ENCODE measurements at places on chromosomes 3 and 15. TPM values are rescaled to one million over a fixed set of nuclear protein-coding genes. Genes with fewer than 3 reads are reported as not detected.
A peak's percentile ranks its signal among the peaks of the same experiment; 100 is the strongest.

DNA sequence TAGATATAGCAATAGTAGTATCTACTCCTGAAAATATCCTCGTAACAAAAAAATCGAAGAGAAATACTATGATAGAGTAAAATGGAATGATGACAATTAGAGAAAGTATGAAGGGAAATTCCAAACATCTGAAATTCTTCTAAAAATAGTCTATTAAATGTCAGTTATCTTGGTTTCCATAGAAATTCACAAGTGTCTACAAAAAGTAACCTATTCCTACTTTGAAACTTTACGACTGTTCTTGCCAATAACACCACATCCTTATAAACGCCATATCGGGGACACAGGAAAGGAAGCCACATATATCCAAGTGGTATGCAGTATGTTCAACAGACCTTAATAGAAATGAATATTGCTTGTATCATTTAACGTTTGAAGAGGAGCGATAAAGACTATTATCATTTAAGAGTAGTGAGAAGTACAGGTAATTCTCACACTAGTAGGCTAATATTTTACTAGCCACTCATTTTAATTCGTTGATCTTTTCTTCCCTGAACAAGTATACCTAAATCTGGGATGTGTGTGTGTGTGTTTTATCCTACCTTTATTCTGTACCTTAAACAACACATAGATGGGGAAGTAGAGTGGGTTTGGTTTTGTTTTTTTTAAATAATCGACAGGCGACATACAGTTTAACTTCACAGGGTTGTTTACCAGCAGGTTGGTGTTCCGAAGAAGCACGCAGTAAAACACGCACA is 1.2 kb downstream of the GPR176 start:
- no peak for DNase-seq

The MFAP1 gene
- total RNA-seq, result 16.9 TPM

- DNase-seq, result no peak
These were observed 61.4 kb downstream of the DENND4A start for GRCh38 chr15:65730549-65731172.

- no peak for DNase-seq
These were observed 17.8 kb upstream of the ERICH6 start for GRCh38 chr3:150721285-150722130.

- DNase-seq, result no peak
These were observed 157.6 kb downstream of the SHQ1 start for GRCh38 chr3:72690629-72691028.

DNA sequence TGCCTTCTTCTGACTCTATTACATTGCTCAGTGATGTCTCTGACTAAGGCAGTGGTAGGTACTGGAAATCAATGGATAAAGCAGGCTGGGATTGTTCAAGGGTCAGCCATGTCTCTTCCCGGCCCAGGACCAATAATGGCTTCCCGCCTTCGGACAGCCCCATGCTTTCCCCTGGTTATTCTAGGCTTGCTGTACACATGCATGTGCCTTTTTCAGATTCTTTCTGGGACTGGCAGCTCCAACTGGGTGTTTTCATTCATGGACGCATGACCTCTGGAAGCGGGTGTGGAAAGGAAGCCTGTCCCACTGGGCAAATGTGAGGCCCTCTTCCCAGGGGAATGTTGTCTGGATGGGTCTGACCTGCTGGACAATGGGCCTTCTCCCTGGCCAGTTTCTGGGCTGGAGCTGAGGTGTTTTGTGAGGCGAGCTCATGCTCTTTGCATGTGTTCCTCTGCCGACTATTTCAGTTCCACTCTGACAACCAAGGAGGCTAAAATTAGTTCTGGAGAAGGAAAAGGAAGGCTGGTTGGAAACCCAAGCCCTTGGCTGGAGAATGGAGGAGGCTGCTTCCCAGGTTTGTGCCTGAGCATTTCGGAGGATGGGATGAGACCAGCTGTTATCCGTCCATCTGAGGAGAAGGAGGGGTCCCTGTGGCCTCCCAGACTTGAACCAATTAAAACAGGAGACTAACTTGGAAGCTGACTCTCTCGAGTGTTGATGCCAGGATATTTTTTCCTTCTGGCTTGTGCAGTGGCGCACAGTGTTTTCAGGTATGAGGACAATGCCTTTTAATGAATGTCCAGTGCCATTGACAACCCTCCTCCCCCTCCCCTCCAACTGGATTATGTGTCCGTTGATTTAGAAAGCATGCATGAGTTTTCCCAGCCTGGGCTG is 6.9 kb downstream of the ACVR2B start:
- DNase-seq, result no peak

The SCAPER gene
- total RNA-seq, result 47.8 TPM

The GOLGA8J gene
- total RNA-seq, result not detected

- no peak for DNase-seq
These were observed 7.3 kb upstream of the MINDY4B start for GRCh38 chr3:150912501-150912900.

The POTEB3 gene
- total RNA-seq, result not detected

The ARPP21 gene
- total RNA-seq, result not detected

The DTX3L gene
- 10.2 TPM for total RNA-seq

- no peak for DNase-seq
These were observed 108.8 kb downstream of the EFHB start for GRCh38 chr3:19825193-19825592.

DNA sequence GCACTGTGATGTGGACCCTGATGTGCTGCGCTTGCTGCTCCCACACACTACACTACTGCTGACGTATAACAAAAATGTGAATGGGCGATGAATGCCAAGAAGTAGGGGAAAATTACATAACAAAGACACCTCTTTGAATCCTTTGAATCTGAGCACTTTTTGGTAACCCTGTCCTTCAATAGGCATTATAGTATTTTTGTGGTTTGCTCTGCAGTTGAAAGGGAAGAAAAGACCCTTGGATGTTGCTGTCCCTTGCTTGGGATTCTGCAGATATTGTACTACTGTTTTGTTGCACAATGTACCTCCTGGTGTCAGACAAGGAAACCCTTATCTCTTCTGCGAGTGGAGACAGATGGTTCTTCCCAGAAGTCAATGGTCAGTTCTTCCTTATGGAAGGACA is 124.8 kb upstream of the UBE3A start:
- no peak for DNase-seq

DNA sequence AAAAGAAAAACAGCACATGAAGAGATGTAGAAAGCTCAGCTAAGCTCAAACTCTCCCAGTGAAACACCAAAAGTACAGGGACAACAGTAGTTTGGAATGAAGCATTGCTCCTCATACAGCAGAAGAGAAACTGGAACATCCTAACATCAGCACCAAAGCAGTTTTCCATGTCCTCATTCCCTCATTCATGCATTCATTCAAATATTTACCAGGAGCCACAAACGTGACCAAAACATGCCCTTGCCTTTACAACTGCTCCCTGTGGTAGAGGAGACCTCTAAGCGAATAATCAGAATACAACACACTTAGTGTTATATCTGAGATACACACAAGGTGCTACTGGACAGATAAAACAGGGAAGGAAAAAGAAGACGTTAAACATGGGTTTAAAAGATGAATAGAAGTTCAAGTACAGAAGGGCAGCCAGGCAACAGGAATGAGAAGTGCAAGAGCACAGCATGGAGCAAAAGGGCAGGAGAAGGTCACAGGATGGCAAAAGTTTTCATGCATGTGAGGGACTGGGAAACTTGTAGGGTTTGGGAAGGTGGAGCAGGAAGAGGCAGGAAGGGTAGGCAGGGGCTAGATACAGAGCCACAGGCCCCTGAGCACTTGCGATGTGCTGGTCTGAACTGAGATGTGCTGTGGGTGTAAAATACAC is 58.5 kb upstream of the LMCD1 start:
- no peak for DNase-seq

The DLL4 gene
- total RNA-seq, result 10.7 TPM

- DNase-seq, result peak; percentile 30
These were observed 94.2 kb downstream of the PLXNA1 start for GRCh38 chr3:127077068-127077467.

DNA sequence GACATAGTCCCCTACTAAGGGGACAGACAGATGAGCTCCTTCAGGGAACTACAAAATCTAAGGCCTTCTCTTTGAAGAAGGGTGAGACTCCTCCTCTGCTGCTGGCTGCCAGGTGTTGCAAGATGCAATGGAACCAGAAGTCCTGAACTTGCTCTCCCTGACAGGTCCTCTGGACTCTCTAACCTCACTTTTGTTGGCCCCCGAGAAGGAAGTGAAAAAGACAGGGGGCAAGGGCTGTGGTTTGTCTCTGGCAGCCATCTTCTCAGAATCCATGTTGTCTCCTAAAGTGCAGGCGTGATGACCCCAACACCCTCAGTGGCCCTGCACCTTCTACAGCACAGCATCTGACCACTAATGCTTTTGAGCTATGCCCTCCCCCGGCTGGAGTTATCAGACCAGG is 292.5 kb downstream of the CHST2 start:
- DNase-seq, result no peak

DNA sequence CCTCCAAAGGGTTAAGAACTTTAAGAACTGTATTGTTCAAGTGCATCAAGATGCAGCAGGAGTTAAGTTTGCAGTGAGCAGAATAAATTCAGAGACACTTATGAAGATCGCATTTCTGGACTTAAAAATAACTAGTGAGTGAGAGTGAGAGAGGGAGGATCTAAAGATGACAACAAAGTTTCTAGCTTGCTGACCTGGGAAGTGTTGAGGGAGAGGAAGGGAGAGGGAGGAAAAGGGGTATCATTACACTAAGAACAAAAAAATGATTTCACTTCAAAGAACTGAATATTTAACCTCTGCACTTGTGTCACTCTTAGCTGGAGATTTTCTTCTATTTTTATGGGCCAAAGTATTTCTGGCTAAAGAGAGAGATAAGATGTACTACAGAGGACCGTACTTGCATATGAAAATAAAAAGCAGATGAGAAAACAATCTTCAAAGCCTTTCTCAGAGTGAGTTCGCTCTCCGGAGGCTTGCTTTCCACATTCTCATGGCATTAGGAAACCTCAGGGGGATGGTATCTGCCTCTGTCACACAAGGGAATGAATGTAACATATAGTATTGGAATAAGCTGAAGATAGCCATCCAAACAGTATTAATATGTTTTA is 91.4 kb upstream of the TJP1 start:
- no peak for DNase-seq

- DNase-seq, result no peak
These were observed 41.4 kb downstream of the CTDSPL2 start for GRCh38 chr15:44468709-44469385.

GRCh38 chr15:56992725-56993124 is 74.3 kb downstream of the TCF12 start:
- no peak for DNase-seq

DNA sequence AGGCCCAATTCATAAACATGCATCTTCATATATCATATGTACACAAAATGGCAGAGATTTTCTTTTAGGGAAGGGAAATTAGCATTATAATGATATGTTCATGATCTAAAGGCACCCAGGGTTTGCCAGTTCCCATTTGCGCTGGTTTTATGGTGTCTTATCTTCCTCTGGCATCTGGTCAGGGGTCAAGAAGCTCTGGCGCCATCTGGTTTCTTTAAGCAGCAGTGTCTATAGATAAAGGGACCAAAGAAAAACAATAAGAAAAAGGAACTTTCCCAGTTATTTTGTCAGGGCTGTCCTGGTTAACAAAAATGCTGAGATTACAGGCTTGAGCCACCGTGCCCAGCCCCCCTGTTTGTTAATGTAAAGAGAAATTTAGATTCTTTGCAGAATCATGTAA is 3.3 kb upstream of the DCP1A start:
- DNase-seq, result no peak

Measured in Right ventricle myocardium superior (tissue), 1 donor.